GM12878 (cell line): ENCODE measurements at places on chromosomes 5 and 9.
A peak's percentile ranks its signal among the peaks of the same experiment; 100 is the strongest.

DNA sequence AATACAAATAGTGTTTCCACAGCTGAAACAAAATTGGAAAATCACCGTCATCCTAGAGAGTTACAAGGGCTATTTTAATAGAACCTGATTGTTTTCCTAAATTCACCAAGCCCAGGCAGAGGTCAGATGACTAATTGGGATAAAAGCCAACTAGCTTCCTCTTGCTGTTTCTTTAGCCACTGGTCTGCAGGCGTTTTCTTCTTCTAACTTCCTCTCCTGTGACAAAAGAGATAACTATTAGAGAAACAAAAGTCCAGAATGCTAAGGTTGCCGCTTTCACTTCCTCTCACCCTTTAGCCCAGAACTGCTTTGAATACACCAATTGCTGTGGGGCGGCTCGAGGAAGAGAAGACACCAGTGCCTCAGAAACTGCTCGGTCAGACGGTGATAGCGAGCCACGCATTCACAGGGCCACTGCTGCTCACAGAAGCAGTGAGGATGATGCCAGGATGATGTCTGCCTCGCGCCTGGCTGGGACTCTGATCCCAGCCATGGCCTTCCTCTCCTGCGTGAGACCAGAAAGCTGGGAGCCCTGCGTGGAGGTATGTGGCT lies at the start of gene TLR4:
Gene TLR4, plus strand, starts transcription at position 380 of the 552 bp plus-strand sequence. Its CDS starts 70 bp downstream, at position 450.
- DNase-seq: peak; percentile 45

DNA sequence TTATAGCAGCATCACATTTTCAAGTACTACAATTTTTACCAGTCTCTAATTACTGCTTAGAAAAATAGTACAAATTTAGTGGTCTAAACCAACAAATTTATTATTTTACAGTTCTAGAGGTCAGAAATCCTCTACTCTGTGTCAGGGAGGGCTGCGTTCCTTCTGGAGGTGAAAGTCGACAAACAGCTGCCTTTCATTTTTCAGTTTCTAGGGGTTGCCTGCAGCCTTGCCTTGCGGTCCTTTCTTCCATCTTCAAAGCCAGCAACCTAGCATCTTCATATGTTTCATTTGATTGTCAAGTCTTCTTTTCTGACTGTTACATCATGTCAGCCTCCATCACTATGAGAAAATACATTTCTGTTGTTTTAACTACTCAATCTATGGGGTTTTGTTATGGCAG lies 1022.1 kb downstream of the CDH18 start:
- no peak for DNase-seq

DNA sequence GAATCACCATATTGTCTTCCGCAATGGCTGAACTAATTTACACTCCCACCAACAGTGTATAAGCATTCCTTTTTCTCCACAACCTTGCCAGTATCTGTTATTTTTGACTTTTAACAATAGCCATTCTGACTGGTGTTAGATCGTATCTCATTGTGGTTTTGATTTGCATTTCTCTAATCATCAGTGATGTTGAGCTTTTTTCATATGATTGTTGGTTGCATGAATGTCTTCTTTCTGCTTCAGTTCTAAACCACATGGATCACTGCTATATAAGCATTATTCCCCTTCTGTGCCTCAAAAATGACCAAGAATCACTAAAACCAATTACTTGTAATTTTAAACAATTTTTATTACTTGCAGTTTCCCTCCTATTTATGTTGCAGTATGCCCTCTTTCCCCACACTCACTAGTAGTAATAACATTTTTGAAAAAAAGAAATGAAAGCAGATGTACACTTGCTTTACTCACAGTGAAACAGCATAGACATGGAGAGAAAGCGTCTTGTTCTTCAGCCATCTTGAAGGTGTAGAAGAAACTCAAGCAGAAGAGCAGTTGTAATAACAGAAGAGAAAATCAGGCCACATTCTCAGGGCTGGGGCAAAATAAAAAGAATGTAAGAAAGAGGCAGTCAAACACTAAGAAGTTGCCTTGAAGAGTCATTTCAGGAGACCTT lies 4.5 kb upstream of the TMEM252 start:
- DNase-seq: peak; percentile 32

- no peak for DNase-seq
These were observed 34.8 kb downstream of the SNX24 start for GRCh38 chr5:122880170-122880689.

- DNase-seq: no peak
These were observed 58.8 kb downstream of the MROH2B start for GRCh38 chr5:41012318-41012717.

GRCh38 chr5:59180515-59180914 lies 597.6 kb downstream of the RAB3C start:
- DNase-seq: peak; percentile 64

GRCh38 chr9:20507431-20507830 lies 114.9 kb downstream of the MLLT3 start:
- DNase-seq: no peak

- DNase-seq: no peak
These were observed 496 bp downstream of the CXCL14 start for GRCh38 chr5:135578305-135578684.

GRCh38 chr5:133240425-133241091 lies 188.7 kb downstream of the HSPA4 start:
- peak; percentile 76 for DNase-seq

GRCh38 chr9:17761984-17762676 lies 183.3 kb downstream of the SH3GL2 start:
- no peak for DNase-seq

- DNase-seq: no peak
These were observed 4.1 kb upstream of the TCF7 start for GRCh38 chr5:134110382-134110781.

GRCh38 chr5:96487859-96488258 lies 54.8 kb upstream of the PCSK1 start:
- no peak for DNase-seq

DNA sequence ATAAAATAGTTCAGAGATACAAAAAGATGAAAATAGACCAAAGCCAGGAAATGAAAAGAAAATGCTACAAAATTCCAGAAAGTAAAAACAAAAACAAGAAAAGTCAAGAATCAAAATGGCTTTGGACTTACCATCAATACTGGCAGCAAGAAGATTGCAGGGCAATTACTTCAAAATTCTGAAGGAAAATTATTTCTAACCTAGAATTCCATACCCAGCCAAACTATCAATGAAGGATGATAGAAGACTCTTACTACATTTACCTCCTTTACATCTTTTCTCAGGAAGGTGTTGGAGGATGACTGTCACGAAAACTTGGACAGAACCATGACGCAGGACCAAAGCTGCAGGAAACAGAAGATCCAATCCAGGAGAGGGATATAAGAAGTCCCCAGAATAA lies 46.8 kb downstream of the EGFLAM start:
- DNase-seq: no peak

DNA sequence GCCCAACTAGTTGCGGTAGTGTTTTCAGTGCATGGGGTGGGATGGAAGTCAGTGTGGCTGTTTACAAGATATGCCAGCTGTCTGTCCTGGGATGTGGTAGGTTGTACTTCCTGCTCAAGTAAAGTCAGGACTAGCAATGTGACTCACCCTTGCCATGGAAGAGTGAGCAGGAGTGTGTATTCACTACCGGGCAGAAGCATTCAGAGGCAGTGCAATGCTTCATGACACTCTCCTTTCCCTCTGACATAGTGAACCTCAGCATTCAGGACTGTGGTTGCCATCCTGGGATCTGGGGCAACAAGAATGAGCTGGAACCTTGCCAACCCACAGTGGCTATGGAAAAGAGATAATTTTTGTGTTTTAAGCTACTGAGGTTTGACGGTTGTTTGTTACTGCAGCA lies 68.9 kb downstream of the BOD1 start:
- DNase-seq: peak; percentile 48

GRCh38 chr5:131679911-131680310 lies 44.9 kb upstream of the RAPGEF6 start:
- no peak for DNase-seq

GRCh38 chr5:53874409-53874808 lies 314.0 kb downstream of the NDUFS4 start:
- DNase-seq: no peak

GRCh38 chr5:154653418-154653763 lies 101.8 kb upstream of the LARP1 start:
- no peak for DNase-seq

DNA sequence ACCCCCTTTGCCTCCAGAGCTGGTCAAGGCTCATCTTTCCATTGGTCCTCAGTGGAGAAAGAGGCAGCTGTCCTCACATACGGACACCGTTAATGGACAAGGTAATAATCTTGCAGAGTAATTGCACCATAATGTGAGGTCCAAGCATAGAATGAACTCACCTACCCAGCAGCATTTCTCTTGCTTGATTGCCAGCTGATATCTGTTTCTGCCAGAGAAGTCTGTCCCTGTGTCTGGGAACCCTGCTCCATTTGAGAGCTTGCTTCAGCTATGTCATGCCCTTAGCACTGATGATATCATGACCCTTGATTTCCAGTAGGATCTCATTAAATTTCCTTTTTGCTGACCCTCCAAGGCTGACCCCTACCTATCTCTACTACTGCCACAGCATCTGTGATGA lies 154.6 kb downstream of the PIK3R1 start:
- DNase-seq: no peak

DNA sequence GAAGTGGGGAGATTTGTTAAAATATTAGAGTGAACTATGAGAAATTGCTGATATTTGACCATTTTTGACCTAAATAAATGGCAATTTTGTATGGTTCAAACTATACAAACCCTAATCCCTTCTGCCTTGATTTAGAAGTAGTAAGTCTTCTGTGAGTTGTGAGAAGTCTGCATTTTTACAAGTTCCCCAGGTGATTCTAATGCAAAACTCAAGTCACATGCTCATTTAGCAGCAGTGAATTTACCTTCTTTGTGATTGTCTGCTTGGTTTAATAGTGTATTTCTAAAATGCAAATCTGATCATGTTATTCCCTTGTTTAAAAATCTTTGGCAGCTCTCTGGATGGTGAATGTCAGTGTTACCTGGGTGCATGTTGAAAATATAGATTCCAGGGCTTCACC lies 2.8 kb downstream of the MEGF10 start:
- DNase-seq: no peak

DNA sequence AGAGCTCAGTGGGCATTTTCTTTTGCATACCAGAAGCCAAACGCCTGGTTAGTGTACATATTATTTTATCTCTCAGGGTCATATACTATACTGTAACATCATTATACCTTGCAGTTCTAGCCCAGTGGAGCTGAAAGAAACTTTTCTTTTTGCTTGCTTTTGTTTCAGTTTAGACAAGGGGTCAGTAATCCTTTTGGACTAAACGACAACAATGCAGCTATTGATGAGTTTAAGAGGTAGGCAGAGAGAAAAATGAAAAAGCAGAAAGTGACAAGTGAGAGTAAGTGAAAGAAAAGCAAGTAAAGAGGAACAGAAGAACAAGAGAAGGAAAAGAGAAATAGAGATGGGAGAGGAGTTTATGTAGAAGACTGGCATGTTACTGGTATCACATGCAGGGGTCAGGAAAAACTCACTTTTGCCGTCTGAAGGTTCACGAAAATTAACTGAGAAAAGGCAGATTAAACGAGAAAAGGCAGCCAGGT lies 47.4 kb upstream of the TENT2 start:
- DNase-seq: no peak

GRCh38 chr5:160237571-160238093 lies 8.3 kb downstream of the FABP6 start:
- no peak for DNase-seq

- DNase-seq: no peak
These were observed 20.0 kb downstream of the ANKH start for GRCh38 chr5:14851597-14851996.

DNA sequence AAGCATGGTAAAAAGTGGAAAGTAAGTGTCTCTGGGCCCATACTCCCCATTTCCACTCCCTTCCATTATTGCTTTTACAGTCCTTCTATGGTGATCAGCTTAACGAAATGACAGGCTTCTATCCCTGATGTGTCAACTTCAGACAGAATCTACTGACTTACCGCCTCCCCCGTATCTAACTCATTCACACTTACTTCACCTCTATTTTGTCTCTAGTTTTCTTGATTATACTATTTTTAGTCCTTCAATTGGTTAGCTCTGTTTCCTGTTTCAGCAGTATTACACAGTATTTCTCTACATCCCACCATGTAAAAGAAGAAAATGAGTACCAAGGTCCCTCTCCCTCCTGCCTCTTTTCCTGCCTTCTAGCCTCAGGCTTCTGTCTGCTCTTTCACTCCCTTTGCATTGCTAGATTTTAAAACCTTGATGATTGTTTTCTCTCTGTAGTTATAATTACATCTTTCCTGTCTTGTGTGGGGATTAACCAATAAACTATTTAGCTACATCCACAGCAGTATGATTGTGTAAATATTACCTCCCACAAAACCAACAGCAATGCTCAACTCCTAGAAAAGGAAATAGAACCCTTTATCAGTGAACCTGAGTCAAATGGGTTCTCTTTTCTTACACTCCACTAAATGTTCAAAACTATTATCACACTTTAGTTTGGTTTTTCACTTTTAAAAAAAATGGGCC lies 53.4 kb downstream of the GNAQ start:
- no peak for DNase-seq
